ENCODE measurements at places on chromosomes 12 and 14.
A peak's percentile ranks its signal among the peaks of the same experiment; 100 is the strongest.

- DNase-seq: peak; percentile 29
Observed at GRCh38 chr12:116534311-116535121, 24.7 kb upstream of the MAP1LC3B2 start.

- DNase-seq: no peak
Observed at GRCh38 chr12:131140697-131141096, 187.0 kb downstream of the ADGRD1 start.

DNA sequence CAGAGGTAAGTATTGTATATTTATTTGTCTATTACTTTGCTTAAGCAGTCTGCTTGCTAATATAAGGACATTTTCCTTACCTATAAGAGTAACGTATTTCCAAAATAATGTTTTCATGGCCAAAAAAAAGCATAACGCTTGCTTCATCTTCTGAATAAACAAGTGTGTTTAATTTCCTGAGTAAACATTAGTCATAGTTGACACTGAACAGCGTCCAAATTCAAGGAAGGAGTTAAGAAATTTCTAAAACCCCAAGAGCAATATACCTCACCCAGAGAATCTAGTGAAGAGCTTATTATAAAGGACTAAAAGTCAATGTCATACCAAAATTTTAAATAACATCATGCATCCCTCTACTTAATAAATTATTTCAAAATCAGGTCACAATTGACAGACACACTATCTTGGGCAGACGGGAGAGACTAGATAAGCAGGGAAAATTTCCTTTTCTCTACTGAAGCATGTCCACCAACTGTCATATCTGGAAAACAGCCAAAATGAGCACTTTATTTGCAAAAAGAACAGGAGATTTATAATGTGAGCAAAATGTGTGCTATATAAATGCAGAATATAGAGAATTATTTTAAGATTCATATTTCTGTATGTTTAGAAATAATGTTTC is 25.1 kb downstream of the ANKS1B start:
- DNase-seq: no peak

- no peak for DNase-seq
Observed at GRCh38 chr12:52044292-52044983, 6.8 kb upstream of the NR4A1 start.

- DNase-seq: no peak
Observed at GRCh38 chr12:2027351-2027750, 23.1 kb upstream of the DCP1B start.

DNA sequence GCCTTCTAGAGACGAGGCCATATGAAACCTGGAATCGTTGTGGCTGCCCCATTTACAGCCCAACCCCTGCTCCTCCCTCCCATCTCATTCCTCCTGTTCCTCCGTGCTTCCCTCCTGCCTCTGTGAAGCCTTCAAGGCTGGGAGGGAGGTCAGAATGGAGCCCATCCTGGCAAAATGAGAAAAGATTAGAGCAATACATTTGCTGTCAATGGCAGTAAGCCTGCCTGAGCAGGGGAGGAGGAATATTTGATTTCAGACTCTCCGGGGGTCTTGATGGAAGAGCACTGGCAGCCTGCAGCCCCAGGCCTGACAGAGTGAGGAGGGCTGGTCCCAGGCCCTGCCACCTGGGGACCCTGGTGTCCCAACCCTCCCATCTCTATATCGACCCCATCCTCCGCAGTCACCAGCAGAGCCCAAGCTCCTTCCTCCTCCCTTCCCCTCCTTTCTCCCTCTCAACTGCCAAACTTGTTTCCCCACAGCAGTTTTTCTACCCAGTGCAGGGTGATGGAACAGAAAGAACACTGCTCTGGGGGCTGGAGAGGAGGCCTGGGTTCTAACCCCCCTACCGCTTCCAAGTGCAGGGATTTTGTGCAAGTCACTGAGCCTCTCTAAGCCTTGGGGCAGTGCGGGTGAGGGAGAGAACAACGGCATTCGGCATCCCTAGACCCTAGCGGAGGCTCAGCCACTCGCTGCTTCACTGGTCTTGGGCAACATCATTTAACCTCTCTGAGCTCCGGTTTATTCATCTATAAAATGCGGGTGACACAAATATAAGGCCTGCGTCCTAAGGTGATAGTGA is 16.0 kb upstream of the RACGAP1 start:
- DNase-seq: no peak

GRCh38 chr12:14769466-14769968 is 33.8 kb downstream of the WBP11 start:
- DNase-seq: no peak

DNA sequence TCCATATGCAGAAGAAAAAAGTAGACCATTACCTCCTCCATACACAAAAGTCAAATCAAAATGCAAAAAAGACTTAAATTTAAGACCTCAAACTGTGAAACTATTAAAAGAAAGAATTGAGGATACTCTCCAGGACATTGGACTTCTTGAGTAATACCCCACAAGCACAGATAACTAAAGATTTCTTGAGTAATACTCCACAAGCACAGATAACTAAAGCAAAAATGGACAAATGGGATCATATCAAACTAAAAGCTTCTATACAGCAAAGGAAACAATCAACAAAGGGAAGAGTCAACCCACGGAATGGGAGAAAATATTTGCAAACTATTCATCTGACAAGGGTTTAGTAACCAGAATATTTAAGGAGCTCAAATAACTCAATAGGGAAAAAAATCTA is 427.9 kb downstream of the CCDC91 start:
- no peak for DNase-seq

DNA sequence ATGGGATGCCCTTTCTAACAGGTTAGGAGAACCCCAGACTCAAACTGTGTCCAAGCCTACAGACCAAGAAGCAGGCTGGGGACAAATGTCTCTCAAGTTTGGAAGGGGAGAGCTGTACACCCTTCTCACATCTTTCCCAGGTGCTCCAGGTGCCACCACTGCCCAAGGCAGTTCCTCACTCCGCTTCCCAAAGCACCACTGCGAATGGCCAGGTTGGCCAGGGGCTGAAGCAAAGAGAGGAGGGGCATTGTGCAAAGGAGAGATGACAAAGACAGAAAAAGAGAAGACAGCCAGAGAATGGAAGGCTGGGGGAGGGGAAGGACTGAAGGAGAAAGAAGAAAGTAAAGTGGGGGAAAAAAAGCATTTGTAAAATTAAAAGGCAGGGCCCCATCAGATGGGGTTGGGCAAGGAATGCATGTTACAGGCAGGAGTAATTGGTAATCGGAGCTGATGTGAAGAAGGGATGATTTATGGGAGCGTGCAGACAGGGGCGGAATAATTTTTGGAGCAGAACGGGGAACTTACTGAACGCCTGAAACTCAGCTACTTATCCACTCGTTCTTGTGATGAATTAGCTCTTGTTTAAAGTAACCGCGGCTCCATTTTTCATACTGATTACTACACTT is 165.8 kb downstream of the ESRRB start:
- DNase-seq: no peak

DNA sequence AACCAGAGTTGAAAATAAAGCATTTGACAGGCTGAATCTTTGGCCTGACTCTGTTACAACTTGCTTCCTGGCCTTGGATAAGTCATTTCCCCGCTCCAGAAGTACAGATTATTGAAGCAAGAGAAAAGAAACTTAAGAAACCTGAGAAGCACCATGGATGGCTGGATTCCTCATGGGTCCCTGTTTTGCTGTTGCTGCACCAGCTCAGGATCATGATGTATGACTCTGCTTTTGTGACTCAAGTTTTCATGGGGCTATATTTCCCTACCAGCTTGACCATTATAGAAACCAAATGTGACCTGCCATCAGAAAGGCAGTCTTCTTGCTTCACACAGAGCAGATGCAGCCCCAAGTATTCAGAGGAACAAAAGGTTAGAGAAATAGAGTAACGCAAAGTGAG is 921.8 kb downstream of the BCL11B start:
- DNase-seq: no peak

- DNase-seq: no peak
Observed at GRCh38 chr12:124629789-124630480, 62.5 kb upstream of the NCOR2 start.

DNA sequence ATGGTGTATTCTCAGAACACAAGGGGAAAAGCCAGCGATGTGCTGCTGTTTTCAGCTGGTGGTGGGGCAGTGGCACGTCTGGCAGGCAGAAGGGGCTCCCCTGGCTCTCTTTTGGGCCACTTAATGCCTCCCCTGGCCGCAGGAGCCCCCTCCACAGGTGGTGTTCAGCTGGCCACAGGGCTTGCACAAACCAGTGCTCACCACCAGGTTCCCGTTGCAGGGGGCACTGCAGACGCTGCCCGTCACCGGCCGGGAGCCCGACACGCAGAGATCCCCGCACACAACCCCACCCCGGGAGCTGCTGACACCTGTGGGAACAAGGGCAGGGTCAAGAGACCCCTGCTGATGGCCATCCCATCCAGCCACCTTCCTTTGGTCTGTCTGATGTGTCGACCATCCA is 6.7 kb downstream of the KRT83 start:
- DNase-seq: no peak

- DNase-seq: no peak
Observed at GRCh38 chr14:37253905-37254304, 56.2 kb downstream of the MIPOL1 start.

GRCh38 chr12:115572440-115572839 is 705.1 kb downstream of the MED13L start:
- no peak for DNase-seq

DNA sequence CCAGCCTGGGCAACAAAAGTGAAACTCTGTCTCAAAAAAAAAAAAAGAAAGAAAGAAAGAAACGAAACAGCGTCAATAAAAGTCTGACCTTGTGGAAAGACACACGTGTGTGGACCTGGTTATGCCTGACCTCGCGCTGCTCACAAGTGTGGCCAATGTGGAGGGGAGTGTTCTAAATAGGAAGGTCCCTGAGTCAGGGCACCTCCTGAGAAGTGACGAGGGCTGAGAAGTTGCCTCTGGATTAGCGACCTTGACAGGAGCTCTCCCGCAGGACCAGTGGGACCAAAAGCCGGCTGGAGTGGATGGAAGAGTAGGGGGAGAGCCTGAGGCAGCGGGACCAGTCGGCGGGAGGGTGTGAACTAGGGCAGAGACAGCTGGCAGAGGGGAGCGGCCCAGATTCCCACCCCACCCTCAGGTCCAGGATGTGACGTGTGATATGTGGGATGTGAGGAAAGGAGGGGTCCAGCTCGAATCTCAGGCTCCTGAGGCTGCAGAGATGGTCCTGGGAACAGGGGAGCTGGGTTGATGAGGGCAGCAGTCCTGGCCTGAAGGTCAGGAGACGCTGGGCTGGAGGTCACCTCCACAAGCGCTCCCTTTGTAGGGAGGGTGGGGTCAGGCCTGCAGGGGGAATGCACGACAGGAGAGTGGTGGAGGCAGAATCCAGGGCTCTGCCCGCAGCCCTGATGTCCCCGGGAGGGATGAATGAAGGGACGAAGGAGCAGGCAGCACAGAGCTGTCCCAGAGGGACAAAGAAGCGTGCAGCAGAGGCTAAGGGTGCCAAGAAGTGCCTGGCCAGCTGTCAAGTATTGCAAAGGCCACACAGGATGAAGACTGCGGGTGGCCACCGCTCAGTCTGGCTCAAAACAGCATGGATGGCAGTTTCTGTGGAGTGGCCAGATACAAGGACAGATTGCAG is 24.8 kb upstream of the GPR68 start:
- no peak for DNase-seq

DNA sequence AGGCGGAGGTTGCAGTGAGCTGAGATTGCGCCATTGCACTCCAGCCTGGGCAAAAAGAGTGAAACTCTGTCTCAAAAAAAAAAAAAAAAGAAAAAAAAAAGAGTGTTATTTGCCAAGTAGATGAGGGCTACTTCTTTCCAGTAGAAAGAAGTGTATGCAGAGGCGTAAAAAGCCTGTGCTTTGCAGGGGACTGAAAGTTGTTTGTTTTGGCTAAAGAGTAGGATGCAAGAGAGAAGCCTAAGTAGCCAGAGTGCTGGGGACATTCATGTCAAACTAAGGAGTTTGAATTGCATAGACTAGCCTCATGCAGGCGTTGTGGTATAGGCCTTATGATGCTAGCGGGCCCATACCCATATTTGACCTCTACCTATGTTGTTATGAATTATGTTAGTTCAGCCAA is 9.5 kb downstream of the HSD17B6 start:
- no peak for DNase-seq

- DNase-seq: no peak
Observed at GRCh38 chr12:46608431-46609272, 217.1 kb downstream of the SLC38A4 start.

- no peak for DNase-seq
Observed at GRCh38 chr12:56838621-56839488, 75.7 kb downstream of the HSD17B6 start.

DNA sequence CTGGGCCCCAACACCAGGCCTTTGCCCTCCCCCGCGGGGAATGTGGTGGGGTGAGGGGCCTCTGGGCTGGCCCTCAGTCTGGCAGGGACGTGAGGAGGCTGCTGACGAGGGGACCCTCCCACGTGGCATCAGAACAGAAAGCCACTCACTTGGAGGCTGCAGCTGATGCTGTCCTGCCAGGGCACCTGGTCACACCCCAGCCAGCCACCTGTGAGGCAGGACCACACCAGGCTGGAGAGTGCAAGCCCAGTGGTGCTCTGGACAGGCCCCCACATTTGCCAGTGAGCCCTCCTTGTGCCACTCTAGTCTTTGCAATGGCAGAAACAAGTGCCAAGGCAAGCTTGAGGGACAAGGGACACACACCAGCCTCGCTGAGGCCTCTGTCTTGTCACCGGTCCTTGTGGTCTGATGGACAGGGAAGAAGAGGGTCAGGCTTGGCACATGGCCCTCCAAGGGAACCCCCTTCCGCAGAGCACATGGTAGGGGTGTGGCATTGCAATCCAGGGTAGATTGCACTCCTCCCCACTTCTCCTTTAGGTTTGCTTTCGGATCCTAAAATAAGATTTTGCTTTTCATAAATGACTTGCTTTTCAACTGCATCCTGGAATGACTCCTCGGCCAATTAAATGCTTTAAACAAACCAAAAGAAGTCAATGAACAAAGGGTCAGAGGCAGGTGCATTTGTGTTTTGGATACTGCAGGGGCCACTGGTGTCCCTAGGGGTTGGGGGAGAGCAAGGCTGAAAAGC is 53.7 kb downstream of the CCDC88C start:
- DNase-seq: no peak

DNA sequence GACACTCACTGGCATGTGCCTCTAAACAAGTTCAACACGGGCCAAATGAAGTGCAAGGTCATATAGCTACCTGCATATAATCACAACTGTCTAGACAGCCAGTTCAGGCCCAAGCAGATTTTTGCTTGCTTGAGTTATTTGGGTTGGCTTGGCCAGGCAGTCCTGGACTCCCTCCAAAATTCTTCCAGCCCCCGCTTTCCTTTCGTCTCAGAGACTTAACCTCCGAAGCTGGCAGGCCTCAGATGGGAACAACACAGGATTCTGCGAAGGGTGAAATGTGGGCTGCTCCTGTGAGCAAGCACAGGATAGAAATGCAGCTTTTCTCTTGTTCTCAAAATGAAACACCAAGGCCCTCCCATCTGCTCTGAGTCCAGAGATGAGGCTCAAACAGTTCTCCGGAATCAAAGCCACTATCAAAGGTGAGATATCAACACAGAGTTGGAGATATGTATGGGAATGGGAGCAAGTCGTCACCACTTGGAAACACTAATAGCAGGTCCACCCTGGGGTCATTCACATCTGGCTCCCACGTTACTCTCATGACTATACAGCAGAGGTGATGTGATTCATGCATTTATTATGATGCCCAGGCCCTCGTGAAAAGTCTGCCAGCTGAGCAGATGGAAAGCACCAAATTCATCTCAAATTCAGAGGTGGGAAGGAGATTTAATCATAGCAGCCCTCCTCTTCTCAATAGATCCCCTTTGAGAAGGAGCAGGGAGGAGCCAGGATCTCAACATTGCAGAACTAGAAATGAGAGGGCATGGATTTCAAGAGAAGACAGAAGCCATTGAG is 389.8 kb downstream of the NUAK1 start:
- DNase-seq: no peak

GRCh38 chr12:46131732-46132469 is 136.9 kb downstream of the SLC38A1 start:
- DNase-seq: no peak
